ENCODE measurements at places on chromosomes 3 and 15.

DNA sequence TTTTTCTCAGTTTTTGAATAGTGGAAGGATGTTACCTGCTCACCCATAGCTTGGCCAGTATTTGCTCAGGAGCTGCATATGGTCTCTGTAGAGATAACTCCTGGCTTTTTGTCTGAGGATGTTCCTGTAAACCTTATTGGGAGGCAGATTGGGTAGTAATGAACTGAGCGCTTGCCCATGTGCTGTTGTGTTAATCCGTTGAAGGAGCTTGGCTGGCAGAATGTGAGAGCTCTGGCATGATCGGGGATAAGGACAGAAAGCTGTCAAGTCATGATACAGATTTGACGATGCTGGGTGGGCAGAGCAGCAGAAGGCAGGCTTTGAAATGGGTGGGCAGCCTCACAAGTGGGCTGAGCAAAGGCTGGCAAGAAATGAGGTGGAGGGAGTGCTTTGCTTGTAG lies 27.4 kb downstream of the SH3GL3 start:
- DNase-seq = no peak

DNA sequence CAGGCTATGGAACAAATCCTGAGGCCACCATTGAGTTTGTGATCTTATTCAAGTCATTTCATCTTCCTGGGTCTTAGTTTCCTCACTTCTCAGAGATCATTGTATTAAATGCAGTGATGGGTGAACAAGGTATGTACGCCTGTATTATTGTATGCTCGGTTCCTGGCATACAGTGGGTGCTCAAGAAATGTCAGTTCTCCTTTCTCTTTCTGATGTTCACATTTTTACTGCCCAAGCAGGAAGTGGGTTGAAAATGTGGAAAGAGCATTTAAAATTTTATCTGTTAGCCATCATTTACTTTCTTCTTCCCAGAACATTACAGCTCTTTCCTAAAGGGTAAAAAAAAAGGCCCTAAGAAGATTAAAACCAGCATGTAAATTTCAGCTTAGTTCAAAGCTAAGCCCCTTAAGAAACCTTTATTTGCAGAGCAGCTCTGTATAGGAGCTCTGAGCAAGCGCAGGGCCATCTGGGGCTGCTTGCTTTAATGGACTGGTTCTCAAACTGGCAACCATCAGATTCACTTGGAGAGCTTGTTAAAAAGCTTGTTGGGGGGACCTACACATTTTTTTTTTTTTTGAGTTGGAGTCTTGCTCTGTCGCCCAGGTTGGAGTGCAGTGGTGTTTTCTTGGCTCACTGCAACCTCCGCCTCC lies 179.4 kb downstream of the CHST2 start:
- DNase-seq = no peak

GRCh38 chr3:71917545-71917944 lies 132.6 kb upstream of the PROK2 start:
- DNase-seq = no peak

DNA sequence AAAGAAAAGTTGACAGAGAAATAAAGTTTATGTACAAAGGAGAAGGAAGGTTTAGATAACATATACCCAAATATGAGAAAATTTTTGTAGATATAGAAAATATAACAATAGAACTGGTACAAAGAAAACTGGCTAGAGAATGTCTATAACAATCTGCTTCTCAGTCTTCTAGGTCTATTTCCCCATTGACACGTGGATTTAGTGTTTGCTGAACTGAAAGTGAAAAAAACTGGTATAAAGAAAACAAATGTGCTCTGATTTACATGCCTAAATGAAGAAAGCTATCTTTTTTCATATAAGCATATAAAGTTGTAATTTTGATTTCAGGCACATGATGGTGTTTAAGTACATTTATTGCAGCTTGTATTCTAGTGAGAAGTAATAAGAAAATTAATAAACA lies 9.8 kb downstream of the KCNMB2 start:
- no peak for DNase-seq

DNA sequence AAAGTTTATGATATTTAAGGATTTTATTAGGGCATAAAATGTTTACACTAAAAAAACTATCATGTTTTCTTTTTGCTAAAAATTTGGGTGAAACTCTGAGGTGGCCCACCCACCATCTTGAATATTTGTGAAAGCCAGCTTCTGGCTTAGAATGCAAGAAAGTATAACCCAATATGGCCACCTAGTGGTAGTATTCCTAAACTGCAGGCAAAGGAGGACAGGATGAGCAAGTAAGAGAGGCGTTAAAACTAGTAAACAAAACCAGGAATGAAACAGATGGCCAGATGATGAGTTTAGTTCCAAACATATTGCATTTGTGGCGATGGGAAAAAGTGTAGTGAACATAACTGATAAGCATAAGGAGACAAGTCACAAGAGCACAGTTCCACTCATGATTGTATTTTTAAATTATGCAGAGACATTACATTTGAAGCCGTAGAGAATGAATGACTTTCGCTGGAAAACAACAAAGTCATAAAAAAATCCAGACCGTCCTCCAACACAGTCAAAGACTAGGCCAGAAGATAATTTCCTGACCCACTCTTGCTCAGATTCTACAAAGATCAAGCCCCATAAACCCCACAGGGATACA lies 103.3 kb upstream of the PRTG start:
- DNase-seq = peak; percentile 4
